ENCODE measurements at places on chromosomes 7 and 10. TPM values are rescaled to one million over a fixed set of nuclear protein-coding genes. Genes with fewer than 3 reads are reported as not detected.

DNA sequence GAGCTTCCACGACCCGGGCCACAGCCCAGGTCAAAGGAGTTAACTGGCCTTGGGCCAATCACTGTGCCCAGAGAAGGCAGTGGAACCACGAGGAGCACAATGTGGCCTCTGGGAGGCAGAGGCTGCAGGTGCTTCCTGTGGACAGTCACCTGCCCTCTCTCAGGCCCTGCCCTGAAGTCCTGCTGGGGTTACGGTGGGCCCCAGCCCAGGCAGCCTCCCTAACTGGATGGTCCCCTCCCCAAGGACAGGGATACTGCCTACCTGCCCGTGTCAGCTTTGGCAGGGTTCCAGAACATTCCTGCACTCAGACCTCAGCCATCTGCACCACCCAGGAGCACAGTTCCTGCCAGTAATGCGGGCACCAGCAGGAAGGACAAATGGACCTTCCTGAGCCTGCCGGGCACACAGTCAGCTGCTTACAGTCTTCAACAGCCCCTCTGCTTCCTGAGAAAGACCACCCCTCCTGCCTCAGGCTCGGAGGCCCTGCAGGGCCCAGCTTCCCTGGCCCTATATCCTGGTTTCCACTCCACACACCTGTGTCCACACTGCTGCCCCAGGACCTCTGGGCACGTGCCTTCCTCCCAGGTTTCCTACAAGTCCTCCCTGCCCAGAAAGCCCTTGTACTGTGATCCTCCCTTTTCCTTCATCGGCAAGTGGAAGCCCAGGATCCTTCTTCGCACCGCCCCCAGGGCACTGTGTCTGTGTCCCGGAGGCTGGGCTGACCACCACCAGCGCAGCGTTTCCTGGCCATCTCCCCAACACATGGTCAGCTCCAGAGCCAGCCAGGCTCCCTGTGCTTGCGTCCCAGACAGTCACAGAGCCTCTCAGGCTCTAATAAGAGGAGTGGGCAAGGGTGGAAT, 23.3 kb downstream of the WDR86 start:
- H3K4me1 ChIP-seq: peaks cover 14% of the 10 kb centered on the region
- H3K4me3 ChIP-seq: no peak overlapping the region
- peaks cover 5% of the 10 kb centered on the region for H3K36me3 ChIP-seq
- H3K27ac ChIP-seq: peak overlapping the region; percentile 52
- peaks cover 17% of the 10 kb centered on the region for H3K27me3 ChIP-seq

- H3K36me3 ChIP-seq: no peaks in the 10 kb centered on the region
- peaks cover 2% of the 10 kb centered on the region for H3K4me1 ChIP-seq
- no peak overlapping the region for H3K27ac ChIP-seq
- H3K27me3 ChIP-seq: peaks cover 18% of the 10 kb centered on the region
- DNase-seq: peak; percentile 34
- no peak overlapping the region for H3K4me3 ChIP-seq
Measured at GRCh38 chr7:336810-337566, 47.0 kb downstream of the FOXL3 start.

DNA sequence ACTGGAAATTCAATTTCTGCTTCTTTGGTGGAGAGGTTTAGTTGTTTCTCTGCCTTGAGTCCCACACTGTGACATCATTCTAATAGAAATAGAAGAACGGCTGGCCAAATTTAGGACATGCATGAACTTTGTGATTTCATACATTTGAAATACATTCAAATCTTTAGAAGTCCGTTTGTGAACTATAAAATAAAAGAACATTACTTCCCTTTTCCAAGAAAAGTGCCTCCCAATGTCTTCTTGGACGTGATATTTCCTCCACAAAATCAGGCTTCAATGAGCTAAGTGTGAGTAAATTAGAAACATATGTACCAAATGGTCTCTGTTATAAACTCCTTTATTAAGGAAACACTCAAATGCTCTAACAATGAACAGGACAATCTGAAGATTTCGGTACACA, 314.5 kb upstream of the AKR1E2 start:
- H3K36me3 ChIP-seq: no peaks in the 10 kb centered on the region
- no peak overlapping the region for H3K4me3 ChIP-seq
- H3K27ac ChIP-seq: no peak overlapping the region
- H3K27me3 ChIP-seq: peaks cover 2% of the 10 kb centered on the region
- DNase-seq: no peak

GRCh38 chr7:138886501-138886917, 88.5 kb upstream of the ATP6V0A4 start:
- DNase-seq: no peak
- no peak overlapping the region for H3K4me3 ChIP-seq
- peaks cover 2% of the 10 kb centered on the region for H3K27me3 ChIP-seq
- peak overlapping the region; percentile 75 for H3K27ac ChIP-seq
- H3K36me3 ChIP-seq: peaks cover 7% of the 10 kb centered on the region
- peaks cover 43% of the 10 kb centered on the region for H3K4me1 ChIP-seq

- no peaks in the 10 kb centered on the region for H3K36me3 ChIP-seq
- peaks cover 10% of the 10 kb centered on the region for H3K4me1 ChIP-seq
- no peak for DNase-seq
- no peak overlapping the region for H3K27ac ChIP-seq
- peaks cover 6% of the 10 kb centered on the region for H3K27me3 ChIP-seq
Measured at GRCh38 chr7:4751398-4751947, 23.9 kb upstream of the AP5Z1 start.

DNA sequence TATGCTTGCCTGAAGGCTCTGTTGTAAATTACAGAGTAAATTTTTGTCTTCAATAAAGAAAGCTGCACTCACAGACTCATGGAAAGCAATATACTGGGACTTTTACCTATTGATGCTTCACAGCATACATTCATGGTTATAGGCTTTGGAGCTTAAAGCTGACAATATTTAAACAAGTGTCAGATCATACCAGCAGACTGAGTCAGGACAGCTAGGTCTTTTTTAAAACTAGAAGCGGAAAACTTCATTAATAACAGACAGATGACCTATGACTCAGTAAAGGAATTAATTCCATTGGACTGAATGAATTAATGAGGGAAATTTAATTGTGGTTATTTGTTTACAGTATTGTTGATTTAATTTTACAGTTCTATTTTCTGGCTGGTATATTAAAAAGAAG, 165.8 kb upstream of the DGKB start:
- no peak for DNase-seq
- H3K4me3 ChIP-seq: no peak overlapping the region
- no peak overlapping the region for H3K27ac ChIP-seq
- peaks cover 2% of the 10 kb centered on the region for H3K27me3 ChIP-seq
- peaks cover 13% of the 10 kb centered on the region for H3K36me3 ChIP-seq

DNA sequence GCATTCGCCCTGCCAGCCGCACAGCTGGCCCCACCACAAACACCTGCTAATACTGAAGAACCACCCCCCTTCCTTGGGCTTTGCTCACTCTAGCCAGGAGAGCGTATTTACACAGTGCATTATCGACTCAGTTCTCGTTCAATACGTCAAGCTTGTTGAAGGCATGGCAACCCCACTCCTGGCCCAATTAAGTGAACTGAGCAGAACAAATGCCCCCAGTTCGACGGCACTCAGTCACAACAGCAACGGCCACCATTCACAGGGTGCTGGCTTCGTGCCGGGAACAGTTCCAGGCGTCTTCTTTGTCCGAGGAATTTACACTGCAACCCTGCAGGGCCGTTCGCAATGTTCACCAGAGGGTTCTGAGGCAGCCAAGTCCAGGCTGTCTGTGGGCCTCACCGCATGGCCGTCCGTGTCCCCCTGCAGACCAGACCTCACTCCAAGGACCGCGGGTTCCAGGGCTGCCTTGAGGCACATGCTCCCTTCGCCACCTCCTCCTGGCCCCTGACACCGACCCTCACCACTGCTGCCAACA, 175.3 kb downstream of the DIP2C start:
- H3K27ac ChIP-seq: no peak overlapping the region
- no peak overlapping the region for H3K4me3 ChIP-seq
- peaks cover 21% of the 10 kb centered on the region for H3K27me3 ChIP-seq
- no peaks in the 10 kb centered on the region for H3K36me3 ChIP-seq

- no peak for DNase-seq
- H3K4me1 ChIP-seq: no peaks in the 10 kb centered on the region
- no peak overlapping the region for H3K4me3 ChIP-seq
- no peaks in the 10 kb centered on the region for H3K27me3 ChIP-seq
Measured at GRCh38 chr7:30074422-30075030, 46.3 kb downstream of the PLEKHA8 start.

- no peak for DNase-seq
- peaks cover 3% of the 10 kb centered on the region for H3K4me1 ChIP-seq
- H3K4me3 ChIP-seq: no peak overlapping the region
- H3K27ac ChIP-seq: no peak overlapping the region
- peaks cover 8% of the 10 kb centered on the region for H3K27me3 ChIP-seq
Measured at GRCh38 chr7:73721377-73721817, 1.9 kb upstream of the STX1A start.

DNA sequence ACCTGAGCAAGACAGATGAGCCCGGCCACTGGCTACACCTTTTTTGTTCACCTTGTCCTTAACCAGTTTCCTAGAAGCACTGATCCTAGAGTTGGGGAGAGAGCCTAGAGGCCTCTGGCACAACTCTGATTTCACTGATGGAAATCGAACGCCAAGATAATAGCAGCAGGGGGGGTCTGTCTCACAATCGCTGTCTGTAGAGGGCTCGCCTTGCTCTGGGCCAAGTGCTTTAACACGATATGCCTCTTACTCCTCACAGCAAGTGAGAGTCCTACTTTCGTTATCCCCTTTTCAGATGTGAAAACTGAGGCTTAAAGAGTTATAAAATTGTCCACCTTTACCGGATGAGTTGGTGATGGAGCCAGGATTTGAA, 472 bp downstream of the RASSF4 start:
- H3K27ac ChIP-seq: peak overlapping the region; percentile 86
- peaks cover 10% of the 10 kb centered on the region for H3K36me3 ChIP-seq
- peaks cover 27% of the 10 kb centered on the region for H3K27me3 ChIP-seq
- H3K4me3 ChIP-seq: peak overlapping the region; percentile 94

- H3K36me3 ChIP-seq: peaks cover 6% of the 10 kb centered on the region
- peaks cover 19% of the 10 kb centered on the region for H3K4me1 ChIP-seq
- H3K27me3 ChIP-seq: peaks cover 7% of the 10 kb centered on the region
- peak; percentile 69 for DNase-seq
- H3K27ac ChIP-seq: peak overlapping the region; percentile 19
- H3K4me3 ChIP-seq: peak overlapping the region; percentile 63
Measured at GRCh38 chr7:102170393-102170970, 116.2 kb upstream of the SH2B2 start.

GRCh38 chr10:129870961-129871621, 93.0 kb downstream of the EBF3 start:
- H3K27me3 ChIP-seq: peaks cover 70% of the 10 kb centered on the region
- peaks cover 12% of the 10 kb centered on the region for H3K36me3 ChIP-seq
- H3K27ac ChIP-seq: peak overlapping the region; percentile 96
- peak; percentile 70 for DNase-seq

GRCh38 chr10:70772627-70773026, 12.6 kb downstream of the TBATA start:
- no peaks in the 10 kb centered on the region for H3K4me1 ChIP-seq
- no peak for DNase-seq
- no peak overlapping the region for H3K27ac ChIP-seq
- no peak overlapping the region for H3K4me3 ChIP-seq
- H3K27me3 ChIP-seq: peaks cover 8% of the 10 kb centered on the region
- H3K36me3 ChIP-seq: peaks cover 5% of the 10 kb centered on the region

DNA sequence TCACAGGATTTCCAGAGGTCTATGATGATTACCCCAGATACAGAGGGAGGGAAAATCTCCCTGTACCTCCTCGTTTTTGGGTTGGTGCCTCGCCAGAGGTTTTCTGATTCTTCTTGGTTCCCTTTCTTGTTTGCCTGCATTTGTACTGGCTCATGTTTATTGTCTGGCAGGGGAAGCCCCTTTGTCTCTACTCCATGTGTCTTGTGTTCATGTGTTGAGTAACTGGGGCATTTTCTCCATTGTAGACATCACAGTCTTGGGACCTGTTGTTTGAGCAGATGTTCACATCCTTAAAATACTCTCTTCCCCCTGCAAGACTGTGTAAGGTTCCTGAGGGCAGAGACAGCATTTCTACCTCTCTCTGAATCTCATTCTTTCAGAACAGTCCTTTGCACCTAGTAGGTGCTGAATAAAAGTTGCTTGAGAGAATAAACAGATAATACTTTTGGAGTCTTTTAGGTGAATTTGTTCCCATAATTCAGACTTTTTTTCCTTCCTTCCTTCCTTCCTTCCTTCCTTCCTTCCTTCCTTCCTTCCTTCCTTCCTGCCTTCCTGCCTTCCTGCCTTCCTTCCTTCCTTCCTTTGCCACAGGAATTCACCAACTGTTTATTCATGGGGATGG, 25.1 kb downstream of the CDK14 start:
- no peaks in the 10 kb centered on the region for H3K27me3 ChIP-seq
- no peaks in the 10 kb centered on the region for H3K36me3 ChIP-seq
- DNase-seq: no peak

DNA sequence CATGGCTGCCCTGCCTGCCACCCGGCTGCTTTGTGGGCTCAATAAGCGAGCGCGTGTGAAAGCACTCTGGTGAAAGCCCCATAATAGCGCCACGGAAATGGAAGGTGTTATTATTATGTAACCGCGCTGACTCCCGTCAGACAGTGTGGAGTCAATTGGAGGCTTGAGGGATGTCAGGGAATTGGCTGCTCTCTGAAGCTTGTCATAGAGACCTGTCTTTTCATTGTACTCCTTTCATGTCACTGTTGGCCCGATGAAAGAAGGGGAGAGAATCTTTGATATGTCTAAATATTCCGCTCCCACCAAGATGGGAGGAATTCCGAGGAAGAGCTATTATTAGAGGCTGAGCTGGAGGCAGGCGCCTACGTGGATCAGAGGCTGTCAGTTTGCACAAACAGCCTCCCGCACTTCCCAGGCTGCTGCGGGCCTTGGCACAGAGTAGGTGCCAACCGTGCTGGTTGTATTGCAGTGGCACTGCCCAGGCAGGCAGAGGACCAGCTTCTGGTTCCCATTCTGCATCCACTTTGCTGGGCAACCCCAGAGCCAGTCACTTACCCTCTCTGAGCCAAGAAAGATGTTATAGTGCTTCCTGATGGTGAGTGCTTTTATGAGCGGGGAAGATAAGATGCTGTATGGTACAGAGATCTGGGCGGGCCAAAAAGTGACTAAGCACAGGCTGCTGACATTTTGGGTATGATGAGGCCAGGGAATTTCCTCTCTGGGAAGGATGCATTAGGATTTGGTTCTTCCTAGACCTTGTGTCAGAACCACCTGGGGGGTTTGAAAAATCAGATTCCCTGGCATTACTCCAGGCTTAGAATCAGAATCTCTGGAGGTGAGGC, 151.4 kb downstream of the RPS24 start:
- no peaks in the 10 kb centered on the region for H3K36me3 ChIP-seq
- peaks cover 6% of the 10 kb centered on the region for H3K27me3 ChIP-seq
- no peak for DNase-seq
- H3K4me3 ChIP-seq: no peak overlapping the region
- no peak overlapping the region for H3K27ac ChIP-seq
- no peaks in the 10 kb centered on the region for H3K4me1 ChIP-seq

The PCLO gene
- total RNA-seq: 17.4 TPM

The SLC26A5 gene
- total RNA-seq: not detected

The GIMAP5 gene
- not detected for total RNA-seq

The PTCD1 gene
- 5.5 TPM for total RNA-seq

The NANOS1 gene
- total RNA-seq: 34.0 TPM

The TEX36 gene
- total RNA-seq: not detected

Measured in glutamatergic neuron (in vitro differentiated cells).